ENCODE measurements at places on chromosomes 16 and 17.

GRCh38 chr17:57889892-57890856, 40.3 kb upstream of the MRPS23 start:
- no peak for DNase-seq

DNA sequence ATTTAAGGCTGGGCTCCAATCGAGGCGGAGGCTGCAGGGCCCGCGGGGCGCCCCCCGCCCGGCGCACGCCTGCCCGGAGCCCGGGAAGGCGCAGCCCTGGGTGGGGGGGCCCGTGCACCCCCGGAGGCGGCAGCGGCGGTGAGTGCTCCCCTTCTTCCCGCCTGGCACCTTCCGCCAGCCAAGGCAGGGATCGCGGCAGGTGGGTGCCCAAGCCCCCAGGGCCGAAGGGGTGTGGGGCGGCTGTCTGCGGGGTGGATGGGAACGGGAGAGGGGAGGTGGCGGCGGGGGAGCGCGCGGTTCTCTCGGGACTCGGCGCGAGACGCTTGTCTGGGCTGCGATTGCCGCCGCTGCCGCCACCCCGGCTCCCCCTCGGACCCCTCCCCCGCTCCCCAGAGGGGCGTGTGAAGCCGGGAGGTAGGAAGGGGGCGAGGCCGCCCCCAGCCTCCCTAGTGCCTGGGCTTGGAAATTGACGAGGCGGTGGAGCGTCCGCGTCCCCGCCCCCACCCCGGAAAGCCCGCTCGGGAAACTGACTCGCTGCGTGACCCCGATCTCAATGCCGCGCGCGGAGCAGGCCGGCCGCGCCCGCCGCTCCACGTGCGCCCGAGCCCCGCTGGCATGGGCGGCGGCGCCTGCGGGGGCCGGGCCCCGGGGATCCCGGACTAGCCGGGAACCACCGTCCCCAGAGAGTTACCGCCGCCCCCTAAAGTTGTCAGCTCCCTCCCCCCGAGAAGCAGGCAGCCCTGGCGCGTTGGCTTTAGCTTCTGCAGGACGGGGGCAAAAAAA, 231.5 kb downstream of the MRTFB start:
- DNase-seq: no peak

DNA sequence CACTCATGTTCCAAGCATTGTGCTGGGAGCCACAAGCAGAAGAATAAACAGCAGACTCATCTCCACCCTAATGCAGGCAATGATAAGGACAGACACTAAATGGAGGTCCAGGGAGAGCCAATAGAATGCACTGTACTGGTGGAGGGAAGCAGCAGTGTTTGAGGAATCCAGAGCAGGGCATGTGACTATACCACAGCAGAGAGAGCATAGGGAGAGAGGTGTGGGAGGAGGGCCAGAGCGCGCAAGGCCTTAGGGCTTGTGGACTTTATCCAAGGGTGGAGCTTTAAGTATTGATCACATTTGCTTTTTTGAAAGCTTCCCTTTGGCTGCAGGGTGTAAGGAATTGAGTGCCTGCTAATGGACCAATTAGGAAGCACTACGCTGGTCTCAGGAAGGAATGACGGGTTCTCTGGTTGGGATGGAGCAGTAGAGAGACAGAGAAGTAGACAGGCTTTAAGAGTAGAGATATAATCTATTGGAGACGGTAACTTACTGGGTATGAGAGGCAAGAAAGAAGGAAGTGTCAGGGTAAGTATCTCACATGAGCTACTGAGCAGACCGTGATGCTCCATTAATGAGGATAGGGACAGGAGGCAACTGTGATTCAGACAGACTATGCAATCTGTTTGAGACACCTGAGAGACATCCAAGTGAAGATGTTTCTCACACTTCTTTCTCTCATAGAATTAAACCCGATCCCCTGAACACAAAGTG, 82.2 kb downstream of the MYO1D start:
- DNase-seq: no peak

- DNase-seq: no peak
Observed at GRCh38 chr17:74432766-74433391, 991 bp downstream of the GPRC5C start.

- peak; percentile 8 for DNase-seq
Observed at GRCh38 chr16:79592186-79592585, 8.4 kb downstream of the MAF start.

GRCh38 chr16:12215277-12216105, 239.0 kb downstream of the SNX29 start:
- DNase-seq: no peak

Data from hippocampal formation (tissue), 2 donors.